ENCODE measurements at places on chromosomes 11 and 22. TPM values are rescaled to one million over a fixed set of nuclear protein-coding genes. Genes with fewer than 3 reads are reported as not detected.

The PHOX2A gene
- total RNA-seq, result not detected

The NNMT gene
- total RNA-seq, result not detected

The NPAS4 gene
- total RNA-seq, result 0.27 TPM

The OR5B21 gene
- total RNA-seq, result 0.82 TPM

The RBMXL2 gene
- not detected for total RNA-seq

The TBX1 gene
- total RNA-seq, result 0.36 TPM

The ANAPC15 gene
- total RNA-seq, result 77.9 TPM

The GLB1L2 gene
- 2.0 TPM for total RNA-seq

The YPEL4 gene
- 0.48 TPM for total RNA-seq

The OR8A1 gene
- total RNA-seq, result not detected

The PRRG4 gene
- 1.0 TPM for total RNA-seq

The SLC6A5 gene
- not detected for total RNA-seq

The SLC39A13 gene
- 20.6 TPM for total RNA-seq

The MYOD1 gene
- total RNA-seq, result not detected

The CSF2RB gene
- 7.8 TPM for total RNA-seq

The FXYD6 gene
- not detected for total RNA-seq

The TENM4 gene
- not detected for total RNA-seq

The DDTL gene
- 5.8 TPM for total RNA-seq

The ART1 gene
- total RNA-seq, result not detected

The ASRGL1 gene
- total RNA-seq, result 11.3 TPM

The CXCR5 gene
- total RNA-seq, result 0.30 TPM

The SAC3D1 gene
- total RNA-seq, result 24.0 TPM

The PATZ1 gene
- 34.4 TPM for total RNA-seq

The PLA2G6 gene
- total RNA-seq, result 47.4 TPM
